ENCODE measurements at places on chromosomes 11 and 22. TPM values are rescaled to one million over a fixed set of nuclear protein-coding genes. Genes with fewer than 3 reads are reported as not detected.

DNA sequence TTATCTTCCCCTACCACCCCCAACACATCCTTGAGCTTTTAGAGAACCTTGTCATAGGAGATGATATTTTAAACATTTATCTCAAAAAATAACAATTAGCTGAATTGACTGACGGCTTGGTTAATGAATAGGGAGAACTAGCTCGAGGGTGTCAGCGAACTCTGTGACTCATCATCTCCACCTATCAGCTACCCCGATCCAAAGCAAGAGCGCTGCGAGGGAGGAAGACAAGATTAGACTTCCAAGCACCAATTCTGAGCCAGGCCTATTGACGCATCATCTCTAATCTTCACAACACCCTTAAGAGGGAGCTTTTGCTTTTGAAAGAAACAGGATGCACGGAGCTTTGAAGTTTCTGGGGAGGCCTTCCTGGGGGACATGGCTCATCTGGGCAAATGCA is 51.0 kb upstream of the GALNT18 start:
- H3K36me3 ChIP-seq, result no peaks in the 10 kb centered on the region
- no peak for DNase-seq
- H3K4me3 ChIP-seq, result no peak overlapping the region
- H3K27me3 ChIP-seq, result no peaks in the 10 kb centered on the region
- no peak overlapping the region for H3K27ac ChIP-seq

DNA sequence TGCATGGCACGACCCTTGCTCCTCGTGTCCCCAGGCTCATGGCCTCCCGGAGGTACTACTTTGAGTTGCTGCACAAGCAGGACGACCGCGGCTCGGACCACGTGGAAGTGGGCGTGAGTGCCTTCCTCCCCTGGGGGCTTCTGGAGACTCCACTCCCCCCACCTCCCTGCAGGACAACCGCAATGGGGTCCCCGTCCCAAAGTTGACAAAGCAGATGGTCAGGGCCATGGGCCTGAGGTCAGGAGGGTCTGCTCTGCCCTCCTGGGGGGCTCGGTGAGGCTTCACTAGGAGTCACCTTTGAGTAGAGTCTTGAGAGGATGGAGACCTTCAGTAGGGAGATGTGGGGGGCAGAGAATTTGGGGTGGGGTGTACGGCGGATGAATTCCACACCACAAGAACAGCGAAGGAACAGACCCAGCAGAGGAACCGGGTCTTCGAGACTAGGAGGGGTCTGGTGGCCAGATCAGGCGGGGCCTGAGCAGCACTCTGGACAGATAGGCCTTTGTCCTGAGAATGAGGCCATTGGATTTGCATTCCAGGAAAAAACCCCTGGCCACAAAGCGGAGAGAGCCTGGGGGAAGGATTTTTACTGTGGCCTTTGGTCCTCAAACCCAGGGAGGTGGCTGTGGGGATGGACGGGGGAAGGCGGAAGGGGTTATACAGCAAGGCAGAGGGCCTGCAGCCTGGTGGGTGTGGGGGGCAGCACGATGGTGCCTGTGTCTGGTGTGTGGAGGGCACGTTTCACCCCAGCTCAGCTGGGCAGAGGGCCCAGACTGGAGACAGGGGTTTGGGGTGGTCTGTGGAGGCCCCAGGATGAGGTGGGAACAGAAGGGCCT is 4.6 kb downstream of the B4GALNT4 start:
- no peak overlapping the region for H3K27ac ChIP-seq
- H3K4me3 ChIP-seq, result no peak overlapping the region

DNA sequence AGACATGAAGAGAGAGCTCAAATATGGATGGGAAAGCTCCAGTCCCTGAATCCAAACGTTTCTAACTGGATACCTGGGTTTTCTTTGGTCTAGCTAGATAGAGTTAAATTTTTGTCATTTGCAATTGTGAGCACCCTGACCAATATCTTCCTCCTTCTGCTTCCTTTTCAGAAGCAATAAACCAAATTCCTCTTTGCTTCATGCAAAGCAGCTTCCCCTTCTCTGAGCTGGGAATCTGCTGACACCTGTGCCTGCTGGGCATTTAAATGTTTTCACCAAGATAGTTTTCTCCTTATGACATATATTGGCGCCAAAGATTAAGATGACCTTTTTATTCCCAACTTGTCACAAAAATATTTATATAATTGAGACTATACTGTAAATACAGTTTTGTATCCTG is 27.9 kb upstream of the PAK1 start:
- H3K27me3 ChIP-seq, result peaks cover 6% of the 10 kb centered on the region
- DNase-seq, result no peak
- H3K4me3 ChIP-seq, result no peak overlapping the region
- no peaks in the 10 kb centered on the region for H3K36me3 ChIP-seq

DNA sequence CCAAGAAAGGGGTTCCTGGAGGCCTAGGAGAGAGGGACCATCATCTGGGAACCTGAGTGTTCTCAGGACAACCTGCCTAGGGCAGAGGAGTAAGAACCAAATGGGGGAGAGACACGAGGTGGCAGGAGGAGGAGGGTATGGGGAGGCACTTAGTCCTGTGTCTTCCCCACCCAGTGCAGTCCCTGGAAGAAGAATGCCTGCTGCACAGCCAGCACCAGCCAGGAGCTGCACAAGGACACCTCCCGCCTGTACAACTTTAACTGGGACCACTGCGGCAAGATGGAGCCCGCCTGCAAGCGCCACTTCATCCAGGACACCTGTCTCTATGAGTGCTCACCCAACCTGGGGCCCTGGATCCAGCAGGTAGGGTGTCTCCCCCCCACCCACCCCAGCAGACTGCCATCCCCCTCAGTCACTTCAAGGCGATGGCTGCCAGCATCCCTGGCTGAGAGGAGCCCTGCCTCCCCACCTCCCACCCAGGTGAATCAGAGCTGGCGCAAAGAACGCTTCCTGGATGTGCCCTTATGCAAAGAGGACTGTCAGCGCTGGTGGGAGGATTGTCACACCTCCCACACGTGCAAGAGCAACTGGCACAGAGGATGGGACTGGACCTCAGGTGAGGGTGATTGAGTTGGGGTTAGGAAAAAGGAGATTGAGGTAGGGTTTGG is 3.7 kb upstream of the INPPL1 start:
- no peak for DNase-seq
- no peaks in the 10 kb centered on the region for H3K36me3 ChIP-seq
- H3K27ac ChIP-seq, result no peak overlapping the region
- no peaks in the 10 kb centered on the region for H3K27me3 ChIP-seq

- H3K4me3 ChIP-seq, result no peak overlapping the region
- no peak for DNase-seq
- no peak overlapping the region for H3K27ac ChIP-seq
- H3K4me1 ChIP-seq, result no peaks in the 10 kb centered on the region
- no peaks in the 10 kb centered on the region for H3K27me3 ChIP-seq
- H3K36me3 ChIP-seq, result no peaks in the 10 kb centered on the region
Measured at GRCh38 chr11:133386852-133387251, 145.4 kb downstream of the OPCML start.

DNA sequence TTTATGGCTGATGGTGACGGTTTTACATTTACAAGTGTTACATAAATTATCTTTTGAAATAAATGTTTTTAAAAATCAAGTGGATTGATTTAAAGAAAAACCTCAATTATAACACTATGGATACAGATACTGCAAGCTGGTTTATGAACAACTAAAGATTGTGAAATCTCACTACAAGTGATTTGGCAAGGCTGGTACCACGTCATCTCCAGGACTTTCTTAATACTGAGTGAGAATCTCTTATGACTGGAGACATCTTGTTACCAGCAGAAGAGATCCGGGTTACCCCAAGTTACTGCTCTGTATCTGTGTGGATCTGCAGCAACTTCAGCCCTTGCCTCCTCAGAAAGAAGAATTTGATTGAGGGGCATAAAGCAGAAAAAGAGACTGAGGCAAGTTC is 452.9 kb downstream of the MN1 start:
- H3K36me3 ChIP-seq, result no peaks in the 10 kb centered on the region
- H3K4me3 ChIP-seq, result no peak overlapping the region
- H3K4me1 ChIP-seq, result no peaks in the 10 kb centered on the region
- H3K27me3 ChIP-seq, result no peaks in the 10 kb centered on the region

DNA sequence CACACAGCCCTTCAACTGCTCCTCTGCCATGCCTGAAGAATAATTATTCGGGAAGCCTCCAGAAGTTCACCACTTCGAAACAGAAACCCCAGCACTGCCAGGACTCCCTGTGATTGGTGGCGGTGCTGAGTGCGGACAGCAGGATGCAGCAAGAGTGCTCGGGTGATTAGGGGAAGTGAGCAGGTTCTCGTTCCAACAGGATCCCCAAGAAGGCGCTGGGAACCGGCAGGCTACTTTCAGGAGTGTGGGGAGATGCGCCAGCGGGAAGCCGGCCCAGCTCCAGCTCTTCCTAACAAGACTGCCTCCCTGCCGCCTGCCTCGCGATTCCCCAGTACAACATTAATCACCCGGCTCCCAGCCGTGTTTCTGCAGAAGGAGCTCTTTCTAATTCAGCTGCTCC is 630.2 kb downstream of the BRD1 start:
- H3K4me3 ChIP-seq, result no peak overlapping the region
- H3K4me1 ChIP-seq, result no peaks in the 10 kb centered on the region
- H3K36me3 ChIP-seq, result no peaks in the 10 kb centered on the region

GRCh38 chr11:115925568-115926090 is 421.4 kb upstream of the CADM1 start:
- no peak overlapping the region for H3K4me3 ChIP-seq
- no peak for DNase-seq
- no peaks in the 10 kb centered on the region for H3K36me3 ChIP-seq

VPREB3 gene
- not detected for polyA plus RNA-seq

CASP12 gene
- not detected for polyA plus RNA-seq

EIF3F gene
- 341 TPM for polyA plus RNA-seq

CPT1B gene
- 33.2 TPM for polyA plus RNA-seq

MS4A15 gene
- not detected for polyA plus RNA-seq

PATE2 gene
- 0.07 TPM for polyA plus RNA-seq
